Left cardiac atrium (tissue), 4 donors: ENCODE measurements at places on chromosomes 5 and 9. TPM values are rescaled to one million over a fixed set of nuclear protein-coding genes. Genes with fewer than 3 reads are reported as not detected.

ROPN1L gene
- 0.31 TPM for total RNA-seq

DNA sequence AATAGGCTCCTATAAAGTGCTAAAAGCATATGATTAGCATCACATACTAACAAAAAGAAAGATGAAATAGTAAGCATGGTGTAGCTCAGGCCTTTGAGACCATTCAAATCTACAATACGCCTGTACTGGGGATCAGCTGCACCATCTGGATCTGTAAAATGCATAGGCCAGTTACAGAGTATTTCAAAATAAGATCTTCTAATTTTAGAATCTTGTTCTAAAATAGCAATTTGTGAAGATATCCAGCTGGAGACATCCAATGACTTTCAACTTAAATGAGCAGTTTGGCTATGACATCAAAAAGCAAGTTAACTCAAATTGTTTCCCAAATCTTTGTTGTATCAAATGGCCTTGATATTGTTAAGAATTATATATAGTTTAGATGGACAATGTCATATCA lies 386.3 kb downstream of the MRPS30 start:
- DNase-seq: no peak

- no peak for DNase-seq
Measured at GRCh38 chr9:126391713-126392661, 65.4 kb downstream of the MVB12B start.

DNA sequence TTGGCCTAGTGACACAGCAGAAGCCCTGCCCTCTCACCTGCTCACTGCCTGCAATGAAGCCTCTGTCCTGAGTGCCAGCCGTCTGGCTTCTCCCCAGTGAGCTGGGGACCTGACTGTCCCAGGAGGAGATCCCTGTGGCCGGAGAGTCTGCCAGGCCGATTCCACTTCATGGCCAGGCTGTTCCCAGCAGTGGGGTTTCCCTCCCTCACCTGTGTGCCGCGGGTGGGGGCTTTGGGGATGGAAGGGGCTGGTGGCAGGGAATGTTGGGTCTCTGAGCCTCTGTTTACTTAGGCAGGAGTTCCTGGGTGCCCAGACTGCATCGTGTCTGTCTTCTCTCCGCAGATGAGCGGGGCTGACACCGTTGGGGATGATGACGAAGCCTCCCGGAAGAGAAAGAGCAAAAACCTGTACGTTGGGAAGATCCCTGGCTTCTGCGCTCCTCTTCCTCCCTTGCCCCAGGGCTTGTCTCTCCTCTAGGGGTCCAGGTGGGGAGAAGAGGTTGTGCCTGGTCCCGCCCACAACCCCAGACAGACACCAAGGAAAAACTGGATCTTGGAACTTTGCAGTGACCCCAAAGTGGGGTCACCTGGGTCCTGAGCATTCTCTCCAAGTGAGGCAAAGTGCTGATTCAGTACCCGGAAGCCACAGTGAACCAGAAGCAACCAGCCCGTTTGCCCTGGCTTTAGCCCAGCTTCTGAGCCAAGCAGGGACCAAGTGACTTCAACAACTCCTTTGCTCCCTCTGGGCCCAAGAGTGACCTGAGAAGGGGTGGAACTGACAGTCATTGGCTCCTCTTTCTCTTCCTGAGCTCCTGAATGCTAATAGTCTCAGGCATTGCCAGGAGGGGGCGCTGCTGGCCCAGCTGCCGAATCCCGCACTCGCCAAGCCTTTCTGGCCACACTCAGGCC lies 127.7 kb downstream of the RGS3 start:
- peak; percentile 85 for DNase-seq

NPR3 gene
- total RNA-seq: 26.2 TPM

COL23A1 gene
- 6.0 TPM for total RNA-seq

F12 gene
- 0.27 TPM for total RNA-seq

DNA sequence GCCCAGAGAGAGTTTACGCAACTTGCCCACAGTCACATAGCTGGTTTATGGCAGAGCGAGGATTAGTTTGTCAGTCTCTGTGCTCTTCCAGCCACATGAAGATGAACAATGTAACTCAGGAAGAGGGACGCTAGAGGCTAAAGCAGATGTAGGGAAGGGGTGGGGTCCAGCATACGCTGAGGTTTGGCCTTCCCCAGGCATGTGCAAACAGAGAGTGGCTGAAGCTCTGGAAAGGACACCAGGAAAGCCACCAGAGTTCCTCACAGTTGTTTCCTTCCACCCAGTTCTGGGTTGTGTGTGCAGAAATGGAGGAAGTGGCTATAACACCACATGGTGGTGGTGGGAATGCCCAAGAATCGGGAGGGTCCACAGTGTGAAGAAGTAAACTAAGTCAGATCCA lies 60.0 kb downstream of the SNX18 start:
- no peak for DNase-seq

- DNase-seq: no peak
Measured at GRCh38 chr5:4553978-4554377, 586.2 kb upstream of the ADAMTS16 start.

- DNase-seq: peak; percentile 31
Measured at GRCh38 chr5:154653764-154654485, 101.3 kb upstream of the LARP1 start.

GRCh38 chr9:93895535-93895934 lies 59.6 kb downstream of the BARX1 start:
- peak; percentile 0 for DNase-seq

DNA sequence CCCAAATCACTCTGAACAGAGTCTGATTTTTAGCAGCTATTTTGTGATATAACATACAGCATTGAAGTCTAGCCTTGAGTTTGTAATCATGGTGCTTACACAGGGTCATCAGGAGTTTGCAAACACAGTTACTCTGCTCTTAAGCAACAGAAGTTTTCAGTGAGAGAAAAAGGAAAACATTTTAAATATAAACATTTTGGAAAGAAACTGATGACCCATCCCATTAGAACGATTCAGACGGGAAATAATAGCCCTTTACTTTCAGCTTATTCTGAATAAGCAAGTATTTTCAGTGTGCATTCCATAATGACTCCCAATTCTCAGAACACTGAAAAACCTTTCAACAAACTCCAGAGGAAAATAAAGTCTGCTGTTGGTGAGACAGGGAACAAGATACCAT lies 46.7 kb upstream of the TMC1 start:
- no peak for DNase-seq

URM1 gene
- total RNA-seq: 58.0 TPM

VCP gene
- 234 TPM for total RNA-seq

- DNase-seq: no peak
Measured at GRCh38 chr5:10635867-10636350, 72.0 kb downstream of the ANKRD33B start.
